ENCODE measurements at places on chromosomes 7 and 10.
A peak's percentile ranks its signal among the peaks of the same experiment; 100 is the strongest.

DNA sequence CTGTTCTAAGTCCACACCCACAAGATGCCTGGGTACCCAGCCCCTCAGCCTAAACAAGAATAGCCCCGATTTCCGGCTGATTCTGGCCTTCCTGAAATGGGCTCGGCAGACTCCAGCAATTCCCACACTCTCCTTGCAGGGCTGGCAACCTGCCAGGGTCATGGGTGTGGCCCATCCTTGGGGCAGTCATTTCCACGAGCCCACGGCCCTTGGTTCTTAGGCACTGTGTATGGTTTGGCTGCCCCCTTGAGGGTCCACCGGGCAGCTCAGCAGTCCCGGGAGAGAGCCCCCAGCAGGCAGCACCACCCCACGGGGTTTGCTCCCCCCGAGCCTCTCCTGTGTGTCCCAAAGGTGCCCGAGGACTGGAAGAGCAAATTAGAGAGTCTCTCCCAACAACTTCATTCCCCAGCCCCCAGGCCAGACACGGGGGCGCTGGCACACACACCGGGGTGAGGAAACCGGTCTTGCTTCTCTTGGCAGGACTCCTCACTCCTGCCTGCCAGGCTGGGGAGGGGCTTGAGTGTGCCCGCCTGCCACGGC lies 142.2 kb downstream of the EMX2 start:
- DNase-seq: no peak

- no peak for DNase-seq
Measured at GRCh38 chr10:125797994-125798662, 22.5 kb upstream of the MMP21 start.

DNA sequence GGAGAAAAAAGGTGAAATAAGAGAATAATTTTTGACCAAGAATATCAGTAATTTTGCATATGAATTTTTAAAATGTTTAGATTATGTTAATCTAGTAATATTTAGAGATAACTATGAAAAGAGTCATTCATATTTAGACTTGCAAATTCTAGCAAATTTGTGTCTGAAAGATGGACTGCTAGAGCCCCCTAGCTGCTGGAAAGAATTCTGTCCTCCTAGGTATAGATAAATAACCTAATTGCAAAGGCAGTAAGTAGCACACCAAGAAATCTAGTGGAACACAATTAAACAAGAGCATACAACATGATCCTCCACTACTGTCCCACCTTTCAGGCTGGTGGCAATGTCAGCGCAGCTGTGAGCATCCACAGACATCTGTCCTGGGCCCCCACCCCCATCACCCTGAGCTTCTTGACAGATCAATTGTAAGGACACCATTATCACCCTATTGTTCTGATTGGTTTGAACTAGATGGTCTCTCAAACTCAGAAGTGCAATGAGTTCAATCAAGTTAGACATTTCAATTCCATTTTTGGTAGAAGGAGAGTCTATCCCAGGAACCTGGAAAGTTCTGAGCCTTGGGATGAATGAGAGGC lies 15.0 kb upstream of the GFRA1 start:
- peak; percentile 62 for DNase-seq

GRCh38 chr7:78011642-78012041 lies 213.1 kb downstream of the PHTF2 start:
- no peak for DNase-seq

- no peak for DNase-seq
Measured at GRCh38 chr7:111633878-111634277, 71.6 kb upstream of the IMMP2L start.

- DNase-seq: no peak
Measured at GRCh38 chr7:98881561-98882315, 3.4 kb downstream of the TRRAP start.

All from RCC 7860 (cell line).